ENCODE measurements at places on chromosomes 16 and 17.

GRCh38 chr17:80347536-80347935 lies 67.4 kb upstream of the ENDOV start:
- DNase-seq = no peak

- no peak for DNase-seq
These were observed 87.0 kb downstream of the CPPED1 start for GRCh38 chr16:12716658-12717057.

DNA sequence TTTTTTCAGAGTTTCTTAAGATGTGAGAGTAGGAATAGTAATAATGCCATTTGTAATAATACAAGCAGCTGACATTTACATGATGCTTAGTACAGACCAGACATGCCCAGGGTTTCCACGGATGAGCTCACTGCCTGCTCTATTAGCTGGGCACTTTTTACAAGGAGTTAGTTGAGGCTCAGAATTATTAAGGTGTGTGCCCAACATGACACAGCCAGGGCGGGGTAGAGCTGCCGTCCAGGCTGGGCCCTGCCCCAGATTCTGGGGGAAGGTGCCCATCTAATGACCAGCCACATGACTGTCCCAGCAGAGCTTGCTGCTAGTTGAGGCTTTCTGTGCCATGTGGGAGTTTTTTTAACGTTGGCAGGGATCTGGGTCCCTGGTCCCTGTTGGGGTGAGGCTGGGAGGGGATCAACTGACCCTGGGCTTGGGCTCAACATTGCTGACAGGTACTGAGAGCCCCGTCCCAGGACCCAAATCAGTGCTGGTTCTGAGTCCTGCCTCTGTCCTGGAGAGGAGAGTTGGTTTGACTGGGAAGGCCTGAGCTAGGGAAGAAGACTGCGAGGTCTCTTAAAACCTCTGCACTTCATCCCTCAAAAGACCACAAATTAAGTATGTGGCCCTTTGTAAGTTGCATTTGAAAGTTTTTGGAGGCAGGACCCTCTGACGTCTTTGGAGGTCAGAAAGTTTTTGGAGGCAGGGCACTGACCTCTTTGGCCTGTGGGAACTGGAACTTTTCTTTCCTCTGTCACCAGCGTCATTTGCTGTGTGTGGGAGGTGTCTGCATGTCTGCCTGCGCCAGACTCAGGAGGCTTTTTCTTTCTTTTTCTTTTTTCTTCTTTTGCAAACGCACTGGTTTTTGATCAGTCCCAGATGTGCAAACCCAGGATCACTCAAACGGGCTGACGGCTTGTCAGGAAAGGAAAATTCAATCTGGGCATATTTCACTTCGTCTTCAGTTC lies 2.2 kb downstream of the CRISPLD2 start:
- DNase-seq = no peak

DNA sequence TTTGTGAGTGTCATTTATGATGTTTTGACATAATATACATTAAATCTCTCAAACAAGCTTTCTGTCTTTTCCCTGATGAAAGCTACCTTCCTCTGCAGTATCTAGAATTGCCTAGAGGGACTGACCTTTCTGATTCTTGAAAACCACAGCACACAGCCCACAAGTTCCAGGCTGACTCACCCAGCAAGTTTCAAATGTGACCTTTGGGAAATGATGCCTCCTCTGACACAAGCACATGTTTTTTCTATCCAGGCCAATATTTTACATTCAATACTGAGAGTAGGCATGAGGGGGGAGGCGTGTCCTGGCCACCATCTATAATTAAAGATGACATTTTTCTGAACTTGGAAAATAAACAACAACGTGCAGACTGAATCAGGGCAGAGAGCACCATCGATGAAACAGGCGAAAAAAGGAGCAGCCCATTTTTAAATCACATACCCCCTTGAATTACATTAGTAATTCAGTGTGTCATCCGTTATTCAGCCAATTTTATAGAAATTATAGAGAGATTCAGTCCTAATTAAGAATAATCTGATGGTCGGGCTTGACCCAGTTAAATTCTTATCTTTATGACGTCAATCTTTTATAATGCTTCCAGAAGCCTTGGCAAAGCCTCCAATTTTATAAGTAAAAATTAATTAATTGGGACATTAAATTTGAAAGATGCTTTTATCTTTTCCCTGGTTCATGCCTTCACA lies 292.6 kb upstream of the CDH11 start:
- DNase-seq = no peak

GRCh38 chr17:67824735-67825626 lies at the start of gene BPTF:
BPTF (plus strand) TSS chr17:67825503; CDS start chr17:67825725, 222 bp downstream.
- DNase-seq = peak; percentile 76

DNA sequence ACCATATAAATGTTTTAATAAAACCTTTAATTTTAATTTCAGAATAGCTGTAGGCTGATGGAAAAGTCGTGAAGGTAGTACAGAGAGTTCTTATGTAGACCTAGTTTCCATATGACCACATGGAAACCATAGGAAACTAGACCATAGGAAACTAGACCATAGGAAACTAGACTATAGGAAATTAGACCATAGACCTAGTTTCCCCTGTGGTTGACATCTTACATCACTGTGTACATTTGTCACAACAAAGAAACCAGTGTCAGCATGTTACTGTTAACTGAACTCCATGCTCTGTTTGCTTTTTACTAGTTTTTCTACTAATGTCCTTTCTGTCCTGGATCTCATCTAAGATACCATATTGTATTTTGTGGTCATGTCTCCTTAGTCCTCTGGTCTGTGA lies 14.6 kb downstream of the NUDT7 start:
- no peak for DNase-seq

- DNase-seq = peak; percentile 47
These were observed 33.3 kb downstream of the PLCD3 start for GRCh38 chr17:45098869-45099616.

DNA sequence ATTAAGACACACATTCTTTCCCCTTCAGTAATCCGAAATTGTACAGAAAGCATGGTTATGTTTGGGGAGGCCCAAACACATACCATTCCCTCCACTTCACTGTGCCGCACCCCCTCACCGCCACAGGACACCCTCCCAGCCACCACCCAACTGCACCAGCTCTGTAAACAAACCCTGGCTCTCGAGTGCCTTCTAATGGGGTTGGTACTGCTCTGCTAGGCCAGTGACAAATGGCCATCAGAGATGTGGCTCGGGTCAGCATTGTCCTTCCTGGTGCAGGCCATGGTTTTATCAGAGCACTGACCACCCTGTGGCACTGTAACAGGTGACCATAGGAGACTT lies 24.0 kb upstream of the SREBF1 start:
- DNase-seq = no peak

DNA sequence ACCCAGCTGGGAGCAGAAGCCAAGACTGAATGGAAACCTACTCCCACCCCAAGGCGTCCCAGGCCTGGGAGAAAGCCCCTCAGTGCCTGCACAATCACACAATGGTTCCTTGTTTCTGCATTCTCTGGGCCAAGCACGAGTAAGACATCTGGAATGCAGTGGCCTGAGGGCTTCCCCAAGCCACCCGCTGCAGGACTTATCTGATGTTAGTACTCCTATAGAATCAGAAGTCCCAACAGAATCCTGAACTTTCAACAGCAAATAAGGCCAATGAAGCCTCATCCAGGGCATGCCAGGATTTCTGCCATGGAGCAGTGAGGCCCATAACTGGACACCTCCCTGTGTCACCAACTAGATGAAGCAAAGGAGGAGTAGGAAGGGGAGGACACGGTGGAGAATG lies 28.6 kb downstream of the MYO18A start:
- no peak for DNase-seq

DNA sequence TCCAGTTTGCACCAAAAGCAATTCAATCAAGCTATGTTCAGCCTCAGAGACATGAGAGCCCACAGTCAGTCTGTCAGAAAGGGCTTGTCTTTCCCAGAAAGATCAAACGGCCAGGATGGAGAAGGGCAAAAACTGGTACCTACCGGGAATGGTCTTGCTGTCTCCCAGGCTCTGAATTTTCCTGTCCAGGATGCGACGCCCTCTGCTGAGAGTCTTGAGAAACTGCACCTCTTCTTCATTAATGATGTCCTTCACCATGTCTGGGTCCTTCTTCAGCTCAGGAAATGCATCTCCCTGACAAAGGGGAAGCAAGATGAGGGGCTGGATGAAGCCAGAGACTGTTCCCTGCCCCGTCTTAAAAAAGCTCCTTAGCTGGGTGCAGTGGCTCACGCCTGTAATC lies 15.8 kb upstream of the EXOSC6 start:
- no peak for DNase-seq

- DNase-seq = no peak
These were observed 23.2 kb downstream of the VPS53 start for GRCh38 chr17:691423-691822.

- DNase-seq = no peak
These were observed 177.3 kb upstream of the RBL2 start for GRCh38 chr16:53257001-53257400.

DNA sequence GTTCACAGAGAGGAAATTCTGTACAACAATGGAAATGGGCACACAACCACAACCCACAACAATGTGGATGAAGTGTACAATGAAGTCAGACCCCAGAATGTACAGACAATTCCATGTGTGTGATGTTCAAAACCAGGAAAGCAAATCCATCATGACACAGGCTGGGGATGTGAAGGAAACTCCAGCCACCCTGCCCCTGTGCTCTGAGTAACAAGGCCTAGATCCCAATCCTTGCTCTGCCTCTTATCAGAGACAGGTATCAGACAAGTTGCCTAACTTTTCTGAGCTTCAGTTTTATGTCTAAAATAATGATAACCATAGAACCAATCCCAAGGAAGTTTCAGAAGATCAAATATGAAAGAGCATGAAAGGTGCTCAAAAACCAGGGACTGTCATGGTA lies 1.8 kb upstream of the C16orf95 start:
- no peak for DNase-seq

GRCh38 chr16:57106767-57107166 lies 14.4 kb downstream of the CPNE2 start:
- no peak for DNase-seq

DNA sequence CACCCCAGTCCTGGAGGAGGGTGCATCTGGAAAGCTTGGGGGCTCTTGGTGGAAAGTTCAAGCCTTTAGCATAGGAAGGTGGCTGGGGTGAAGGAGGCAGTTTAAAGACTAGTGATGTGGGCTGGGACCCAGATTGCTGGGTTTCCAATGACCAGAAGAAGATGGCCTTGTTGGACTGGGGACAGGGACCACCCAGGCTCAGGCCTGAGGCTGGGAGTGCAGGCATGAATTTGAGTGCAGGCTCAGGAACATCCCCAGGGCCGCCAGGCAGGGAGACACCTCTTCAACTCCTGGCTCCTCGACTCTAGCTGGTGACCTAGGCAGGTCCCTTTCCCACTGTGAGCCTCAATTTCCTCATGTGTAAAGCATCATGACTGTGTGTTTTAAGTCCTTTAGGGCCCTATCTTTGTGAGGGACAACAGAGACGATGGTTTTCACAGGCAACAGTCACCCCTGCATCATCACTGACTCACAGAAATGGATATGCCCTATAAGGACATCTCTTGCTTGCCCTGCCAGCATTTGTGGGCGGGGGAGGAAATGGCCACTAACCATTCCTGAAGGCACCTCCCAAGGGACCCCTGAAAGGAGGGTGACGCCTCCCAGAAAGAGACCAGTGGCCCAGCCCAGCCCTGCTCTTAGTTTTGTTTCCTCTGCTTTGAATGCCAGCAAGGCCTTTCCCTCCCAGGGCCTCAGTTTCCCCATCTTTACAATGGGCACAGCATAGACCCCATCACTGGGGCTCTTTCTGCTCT lies 11.1 kb downstream of the NLRC5 start:
- DNase-seq = no peak

DNA sequence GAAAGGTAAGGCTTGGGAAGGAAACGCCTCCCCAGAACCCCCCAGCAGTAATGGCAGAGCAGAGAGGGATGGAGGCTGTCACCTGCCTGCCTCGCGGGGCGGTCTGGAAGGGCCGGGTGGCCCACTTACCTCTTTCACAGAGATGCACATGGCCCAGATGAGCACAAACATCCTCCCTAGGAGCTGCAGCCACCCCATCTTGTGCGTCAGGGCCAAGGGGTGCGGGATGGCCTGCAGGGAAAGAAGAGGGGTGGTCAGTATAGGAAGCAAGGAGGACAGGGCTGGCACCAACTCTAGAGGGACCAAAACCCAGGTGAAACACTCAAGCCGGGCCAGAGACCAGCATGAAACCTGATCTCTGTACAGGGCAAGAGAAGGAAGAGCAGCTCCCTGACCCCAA lies 29.7 kb downstream of the TRPV3 start:
- DNase-seq = no peak

DNA sequence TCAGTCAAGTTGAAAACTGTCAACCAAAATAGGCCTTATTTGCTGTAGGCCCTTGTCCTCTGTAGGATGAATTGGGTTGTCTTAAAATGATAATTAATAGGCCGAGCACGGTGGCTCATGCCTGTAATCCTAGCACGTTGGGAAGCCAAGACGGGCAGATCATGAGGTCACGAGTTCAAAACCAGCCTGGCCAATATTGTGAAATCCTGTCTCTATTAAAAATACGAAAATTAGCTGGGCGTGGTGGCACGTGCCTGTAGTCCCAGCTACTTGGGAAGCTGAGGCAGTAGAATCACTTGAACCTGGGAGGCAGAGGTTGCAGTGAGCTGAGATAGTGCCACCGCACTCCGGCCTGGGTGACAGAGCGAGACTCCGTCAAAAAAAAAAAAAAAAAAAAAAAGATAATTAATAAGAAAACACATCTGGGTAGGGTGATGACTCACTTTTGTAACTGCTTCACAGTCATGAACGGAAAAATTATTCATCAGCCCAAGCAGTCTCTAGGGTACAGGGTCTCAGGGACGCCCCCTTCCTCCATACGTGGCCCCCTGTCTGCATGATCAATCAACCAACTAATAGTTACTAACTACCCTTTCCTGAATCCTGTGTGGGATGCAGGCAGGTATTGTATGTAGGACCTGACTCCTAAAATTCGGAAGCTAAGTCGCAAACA lies 137.0 kb upstream of the RCVRN start:
- DNase-seq = no peak

GRCh38 chr16:57911743-57912142 lies 59.2 kb downstream of the CNGB1 start:
- no peak for DNase-seq

GRCh38 chr17:1108765-1109605 lies 70.8 kb downstream of the ABR start:
- DNase-seq = peak; percentile 56

DNA sequence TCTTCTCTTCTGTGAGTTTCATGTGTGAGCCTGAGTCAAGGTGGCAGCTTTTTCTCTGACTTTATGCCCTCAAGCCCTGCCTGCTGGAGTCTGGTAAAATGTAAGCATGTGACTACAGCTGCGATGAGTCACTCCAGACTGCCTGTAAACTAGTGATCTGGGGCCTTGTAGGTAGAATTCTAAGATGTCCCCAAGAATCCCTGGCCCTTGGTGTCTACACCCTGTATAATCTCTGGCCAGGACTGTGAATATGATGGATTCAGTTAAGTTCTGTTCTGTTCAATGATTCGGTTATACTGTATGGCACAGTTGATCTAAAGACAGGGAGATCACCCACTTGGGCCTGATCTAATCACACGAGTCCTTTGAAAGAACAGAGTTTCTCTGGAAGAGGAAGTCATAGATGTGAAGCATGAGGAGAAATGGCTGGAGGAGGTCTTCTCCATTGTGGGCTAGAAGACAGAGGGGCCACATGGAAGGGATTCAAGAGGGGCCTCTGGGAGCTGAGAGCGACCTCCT lies 29.8 kb downstream of the PRSS54 start:
- no peak for DNase-seq

- DNase-seq = no peak
These were observed 17.7 kb downstream of the C16orf82 start for GRCh38 chr16:27084307-27085028.
